ENCODE measurements at places on chromosomes 3 and 15.

DNA sequence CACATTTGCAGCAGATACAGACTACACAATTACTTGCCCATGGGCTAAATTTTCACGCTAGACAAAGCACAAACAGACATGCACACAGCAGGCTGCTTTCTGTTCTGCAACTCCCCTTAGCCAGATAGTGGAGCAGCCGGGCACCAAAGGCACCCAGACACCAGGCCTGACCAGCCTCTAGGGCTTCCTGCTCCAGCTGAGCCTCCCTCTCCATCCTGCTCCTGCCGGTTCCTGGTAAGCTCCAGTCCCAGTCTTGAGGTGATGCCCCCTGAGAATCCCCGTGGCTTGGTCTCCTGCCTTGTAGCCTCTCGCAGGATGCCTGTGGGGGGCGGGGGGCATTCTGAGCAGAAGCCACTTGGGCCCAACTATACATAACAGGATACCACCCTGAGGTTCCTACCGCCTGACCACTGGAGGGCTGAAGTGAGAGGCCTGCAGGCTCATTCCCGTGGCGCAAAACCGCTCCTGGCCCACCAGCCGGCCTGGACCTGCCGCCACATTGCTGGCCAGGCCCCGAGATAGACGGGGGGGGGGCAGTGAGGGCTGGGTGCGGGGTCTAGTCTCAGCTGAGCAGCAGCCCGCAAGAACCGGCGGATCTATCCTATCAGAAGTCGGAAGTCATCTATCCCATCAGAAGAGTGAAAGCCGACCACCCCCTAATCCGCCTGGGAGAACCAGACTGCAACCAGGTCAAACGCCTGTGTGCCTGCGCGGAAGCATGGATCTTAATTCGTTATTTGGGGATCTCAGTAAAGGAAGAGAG lies 3.9 kb downstream of the FOXL2 start:
- DNase-seq: no peak

- DNase-seq: no peak
Observed at GRCh38 chr15:65337436-65338070, 33.1 kb downstream of the RNU5B-1 start.

DNA sequence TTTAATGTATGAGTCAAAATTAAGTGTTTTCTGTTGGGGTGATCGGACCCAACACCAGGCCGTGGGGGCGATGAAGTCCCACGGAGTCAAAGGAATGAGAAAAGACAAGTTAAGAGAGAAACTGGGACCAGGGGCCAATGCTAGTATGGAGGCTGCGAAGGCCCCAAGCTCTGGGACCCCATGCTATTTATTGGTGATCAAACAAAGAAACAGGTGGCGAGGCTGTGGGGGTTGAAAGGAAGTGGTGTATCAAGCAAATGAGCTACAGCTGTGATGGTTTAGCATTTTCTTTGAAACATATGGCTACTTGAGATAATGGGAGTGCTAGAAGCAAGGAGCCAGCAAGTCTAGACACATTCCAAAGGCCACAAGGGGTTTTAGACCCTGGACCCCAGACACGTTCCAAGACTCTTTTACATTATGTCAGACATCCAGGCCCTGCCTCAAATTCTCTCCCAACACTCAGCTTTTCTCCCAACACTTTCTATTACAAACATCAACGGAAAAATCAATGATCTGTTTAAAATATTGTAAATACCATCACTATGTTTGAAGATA lies 56.0 kb upstream of the SNRPN start:
- no peak for DNase-seq

- DNase-seq: no peak
Observed at GRCh38 chr15:56871185-56871584, 47.3 kb upstream of the TCF12 start.

DNA sequence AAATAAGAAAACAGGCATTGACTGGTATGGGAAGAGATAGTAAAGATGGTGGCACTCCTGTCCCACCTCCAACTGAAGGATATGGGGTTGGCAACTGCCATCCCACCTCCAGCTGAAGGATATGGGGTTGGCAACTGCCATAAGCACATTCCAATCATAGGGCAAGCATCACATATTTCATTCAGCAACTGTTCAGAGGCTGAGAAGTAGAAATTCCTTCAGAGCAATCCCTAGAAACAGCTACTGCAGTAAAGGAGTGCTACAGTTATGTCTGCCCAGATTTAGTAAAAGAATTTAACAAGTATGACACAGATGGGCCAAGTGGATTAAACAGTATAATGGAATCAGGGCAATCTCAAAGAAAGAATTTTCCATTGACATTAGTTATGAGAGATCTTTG lies 156.8 kb downstream of the IMPG2 start:
- DNase-seq: no peak

DNA sequence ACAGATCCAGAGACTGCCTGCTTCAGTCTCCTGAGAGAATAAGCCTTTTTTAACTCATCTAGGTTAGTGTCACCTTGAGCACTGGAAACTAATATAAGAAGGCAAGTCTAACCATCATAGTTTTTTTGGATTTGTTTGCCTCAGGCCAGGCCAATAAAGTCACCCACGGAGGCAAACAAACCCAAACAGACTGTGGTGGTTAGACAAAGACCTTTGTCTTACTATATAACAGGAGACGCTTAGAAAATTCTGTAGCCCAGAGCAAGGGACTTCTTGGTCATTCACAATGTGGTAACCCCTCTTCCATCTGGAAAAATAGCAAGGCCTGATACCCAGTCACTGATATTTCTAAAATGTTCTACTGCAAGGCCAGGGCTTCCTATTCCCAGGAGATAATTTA lies 45.3 kb upstream of the PPP2R3A start:
- no peak for DNase-seq

- DNase-seq: no peak
Observed at GRCh38 chr15:99426431-99427105, 139.2 kb upstream of the MEF2A start.

DNA sequence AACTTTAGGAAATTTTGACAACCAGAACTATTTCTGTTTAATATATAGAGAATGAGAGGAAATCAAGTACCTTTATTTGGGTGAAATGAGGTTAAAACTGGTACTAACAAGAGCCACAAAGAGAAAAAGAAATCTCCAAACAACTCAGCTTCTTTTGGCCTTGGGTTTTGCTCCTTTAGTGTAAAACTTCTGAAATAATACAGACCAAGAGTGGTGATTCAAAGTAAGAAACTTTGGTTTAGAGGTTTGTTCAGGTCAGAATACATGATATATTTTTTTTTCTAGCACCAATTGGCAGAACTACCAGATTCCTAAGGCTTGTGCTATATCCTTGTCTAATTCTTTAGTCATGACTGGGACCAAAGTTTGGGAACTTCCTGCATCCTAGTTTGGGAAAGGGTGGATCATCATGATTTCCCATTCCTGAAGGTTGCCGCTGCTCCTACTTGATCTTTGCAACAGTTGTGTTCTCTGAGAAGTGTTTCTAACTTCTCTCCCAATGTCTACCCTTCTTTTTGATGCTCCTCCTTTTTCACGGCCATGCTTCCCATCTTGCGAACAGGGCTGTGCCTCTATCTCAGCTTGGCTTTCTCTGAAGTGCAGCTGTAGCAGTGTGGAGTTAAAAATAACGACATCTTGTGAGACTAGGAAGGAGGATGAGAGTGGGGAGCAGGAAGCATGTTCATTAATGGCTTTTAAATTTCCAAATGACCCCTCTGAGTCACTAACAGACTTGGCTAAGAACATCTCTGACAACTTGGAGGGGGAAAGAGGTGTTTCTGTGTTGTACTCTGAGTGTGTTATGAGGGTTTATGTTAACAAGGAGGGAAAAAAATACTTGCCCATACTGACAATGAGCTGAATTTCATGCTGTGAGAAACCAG lies 87.7 kb downstream of the KCNAB1 start:
- DNase-seq: no peak

DNA sequence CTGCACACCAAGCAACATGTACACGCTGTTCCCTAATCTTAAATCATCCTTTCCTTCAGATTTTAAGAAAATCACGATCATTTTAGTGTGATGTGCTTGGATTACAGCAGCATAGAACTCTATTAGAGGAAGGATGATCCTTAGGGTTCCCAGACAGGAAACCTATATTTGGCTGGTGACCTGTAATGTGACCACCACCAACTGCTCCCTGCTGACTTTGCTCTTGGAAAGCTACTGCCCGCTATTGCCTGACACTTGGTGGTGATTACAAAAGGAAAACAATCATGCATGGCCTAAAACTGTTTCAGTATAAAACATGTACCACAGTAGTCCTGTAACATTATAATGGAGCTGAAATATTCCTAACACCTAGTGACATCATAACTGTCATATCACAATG lies 27.2 kb upstream of the LMOD3 start:
- no peak for DNase-seq

DNA sequence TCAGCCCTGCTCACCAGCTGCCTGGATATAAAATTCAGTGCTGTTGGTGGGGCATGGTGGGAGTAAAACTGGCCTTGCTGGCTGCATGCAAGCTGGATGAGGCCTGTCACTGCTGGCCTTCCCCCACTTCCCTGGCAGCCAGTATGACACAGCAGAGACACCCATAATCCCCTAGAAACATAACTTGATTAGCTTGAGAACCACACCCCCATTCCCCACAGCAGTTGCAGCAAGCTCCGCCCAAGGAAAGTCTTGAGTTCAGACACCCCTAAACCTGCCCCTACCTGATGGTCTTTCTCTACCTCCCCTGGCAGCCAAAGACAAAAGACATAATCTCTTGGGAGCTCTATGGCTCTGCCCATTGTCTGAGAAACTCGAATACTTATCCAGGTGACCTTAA lies 405.1 kb upstream of the NECTIN3 start:
- no peak for DNase-seq

- no peak for DNase-seq
Observed at GRCh38 chr3:192858849-192859585, 58.6 kb downstream of the MB21D2 start.

GRCh38 chr3:186254676-186255650 lies 107.1 kb downstream of the DGKG start:
- no peak for DNase-seq

- DNase-seq: no peak
Observed at GRCh38 chr3:52017586-52017985, 21.9 kb upstream of the RPL29 start.

DNA sequence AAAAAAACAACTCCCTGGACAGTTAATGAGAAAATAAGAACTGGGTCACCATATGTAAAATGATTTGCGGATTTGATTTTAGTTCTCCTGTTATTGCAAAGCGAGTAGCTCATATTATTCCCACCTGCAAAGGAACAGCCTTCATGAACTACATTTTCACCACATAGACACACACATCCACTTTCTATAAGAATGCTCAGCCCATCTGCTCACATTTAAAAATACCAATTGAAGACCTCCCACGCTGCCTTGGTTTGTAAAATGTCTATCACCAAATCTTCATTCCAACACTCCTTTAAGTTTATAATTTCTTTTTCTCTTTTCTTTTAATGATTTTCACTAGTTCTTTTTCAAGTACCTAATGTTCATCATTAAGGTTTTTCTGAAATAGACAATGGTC lies 148.6 kb downstream of the FGF12 start:
- DNase-seq: no peak

GRCh38 chr3:23762759-23763477 lies 42.8 kb upstream of the UBE2E1 start:
- no peak for DNase-seq

DNA sequence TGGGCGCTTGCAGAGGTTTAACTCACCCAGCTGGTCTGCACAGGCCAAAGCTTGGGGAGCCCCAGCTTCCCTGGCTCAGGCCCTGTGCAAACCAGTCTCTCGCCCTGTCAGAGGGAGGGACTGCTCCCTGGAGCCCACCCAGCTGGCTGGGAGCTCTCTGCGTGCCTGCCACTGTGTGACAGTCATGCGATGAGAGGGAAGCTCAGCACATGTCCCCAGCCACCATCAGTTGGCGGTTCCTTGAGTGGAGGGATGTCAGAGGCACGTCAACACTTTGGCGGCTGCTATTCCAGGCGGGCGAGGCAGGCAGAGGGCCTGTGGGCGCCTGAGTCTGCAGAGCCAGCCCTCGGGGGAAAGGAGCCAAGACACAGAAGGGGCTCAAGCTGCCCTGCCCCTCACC lies 324.6 kb downstream of the UACA start:
- no peak for DNase-seq

DNA sequence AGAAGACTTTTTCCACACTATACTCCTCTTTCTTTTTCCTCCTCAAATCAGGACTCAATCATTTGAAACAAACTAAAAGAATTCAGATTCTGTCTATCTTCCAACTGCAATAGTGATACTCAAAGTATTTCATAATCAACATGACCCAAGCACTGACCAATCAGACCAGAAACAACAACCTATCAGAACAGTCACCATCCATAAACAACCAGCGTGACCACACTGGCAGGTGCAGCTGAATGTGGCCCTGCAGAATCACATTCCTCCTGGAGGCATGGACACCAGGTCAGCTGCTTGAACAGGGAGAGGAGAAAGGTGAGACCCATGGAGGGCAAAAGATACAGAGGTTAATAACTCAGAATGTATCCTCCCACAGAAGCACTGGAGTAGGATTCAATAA lies 13.3 kb downstream of the HRG start:
- DNase-seq: no peak

DNA sequence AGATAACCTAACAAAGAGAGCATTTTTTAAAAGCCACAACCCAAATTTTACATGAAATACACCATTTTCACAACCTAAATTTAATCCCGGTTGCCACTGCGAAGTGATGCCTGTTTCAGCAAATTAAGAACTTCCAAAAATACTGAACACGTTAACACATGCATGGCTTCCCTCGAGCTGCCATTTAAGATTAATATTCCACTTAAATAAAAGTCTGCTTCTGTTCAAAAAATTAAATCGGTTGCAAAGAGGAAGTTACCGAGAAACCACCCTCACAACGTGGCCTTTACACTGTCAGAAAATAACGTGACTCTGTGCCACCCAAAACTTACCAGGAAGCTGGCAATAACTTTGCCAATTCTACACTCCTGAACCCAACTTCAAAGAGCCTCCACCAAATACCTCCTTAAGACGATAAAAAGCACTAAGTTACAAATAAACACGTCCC lies 1.2 kb downstream of the TBL1XR1 start:
- no peak for DNase-seq

GRCh38 chr3:184629555-184630160 lies 68.1 kb downstream of the EPHB3 start:
- DNase-seq: no peak

DNA sequence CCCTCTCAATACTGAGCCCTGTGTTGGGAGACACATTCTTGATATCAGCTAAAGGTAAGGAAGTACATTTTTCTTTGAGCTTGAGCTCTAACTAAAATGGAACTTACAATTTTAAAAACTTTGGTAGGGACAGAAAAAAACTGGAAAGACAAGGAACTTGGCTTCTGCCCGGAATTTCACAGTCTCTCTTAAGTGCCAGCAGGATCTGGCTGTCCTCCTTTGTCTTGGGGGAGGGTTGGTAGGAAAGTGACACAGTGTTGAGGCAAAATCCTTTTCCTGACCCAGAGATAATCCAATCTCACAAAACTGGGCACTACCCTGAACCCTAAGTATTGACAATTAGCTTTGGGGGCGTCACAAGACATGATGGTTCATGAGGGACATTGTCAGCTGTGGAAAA lies 45.3 kb downstream of the ZPLD1 start:
- DNase-seq: no peak

- no peak for DNase-seq
Observed at GRCh38 chr15:25185791-25186190, 231.0 kb downstream of the SNRPN start.

GRCh38 chr15:74297887-74298286 lies 61.8 kb downstream of the CCDC33 start:
- no peak for DNase-seq

All from cortex of kidney (tissue), 1 donor.